ENCODE measurements at places on chromosomes 1 and 21.

GRCh38 chr1:37089750-37090149 lies 55.4 kb upstream of the GRIK3 start:
- DNase-seq, result no peak

- peak; percentile 6 for DNase-seq
Measured at GRCh38 chr1:202964791-202965410, 2.2 kb downstream of the CYB5R1 start.

DNA sequence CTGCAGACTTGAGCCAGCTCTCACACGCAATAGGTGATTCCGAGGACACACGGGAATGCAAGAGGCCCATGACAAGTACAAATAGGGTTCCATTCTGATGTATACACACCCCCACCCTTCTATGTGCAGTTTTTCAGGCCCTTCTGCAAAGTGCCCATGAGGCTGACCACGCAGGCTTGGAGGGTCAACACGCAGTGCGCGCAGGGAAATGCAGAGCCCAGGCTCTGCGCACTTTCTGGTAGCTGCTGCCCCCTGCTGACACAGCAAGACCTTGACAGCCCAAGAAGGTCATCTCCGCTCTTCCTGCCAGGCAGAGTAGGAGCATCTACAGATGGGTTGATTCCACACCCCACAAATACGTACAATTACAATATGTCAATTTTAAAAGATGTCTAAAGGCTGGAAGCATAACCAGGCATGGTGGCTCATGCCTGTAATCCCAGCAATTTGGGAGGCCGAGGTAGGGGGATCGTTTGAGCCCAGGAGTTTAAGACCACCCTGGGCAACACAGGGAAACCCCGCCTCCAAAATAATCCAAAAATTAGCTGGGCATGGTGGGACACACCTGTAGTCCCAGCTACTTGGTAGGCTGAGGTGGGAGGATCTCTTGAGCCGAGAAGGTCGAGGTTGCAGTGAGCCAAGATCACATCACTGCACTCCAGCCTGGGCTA lies 18.5 kb downstream of the SH3BP5L start:
- DNase-seq, result peak; percentile 46

DNA sequence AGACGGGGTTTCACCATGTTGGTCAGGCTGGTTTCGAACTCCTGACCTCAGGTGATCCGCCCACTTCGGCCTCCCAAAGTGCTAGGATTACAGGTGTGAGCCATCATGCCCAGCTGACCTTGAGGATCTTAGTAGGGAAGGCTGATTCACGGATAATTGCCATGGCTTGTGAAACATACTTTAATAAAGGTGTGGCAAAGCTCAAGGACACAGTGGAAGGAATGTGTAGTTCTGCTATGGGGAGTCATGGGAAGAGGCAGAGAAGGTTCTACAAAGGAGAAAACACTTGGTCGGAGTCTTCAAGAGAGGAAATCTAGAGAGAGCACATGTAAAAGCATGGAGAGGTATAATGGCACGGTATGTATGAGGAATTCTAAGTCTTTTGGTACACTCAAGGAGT lies 12.7 kb upstream of the PTCH2 start:
- no peak for DNase-seq

DNA sequence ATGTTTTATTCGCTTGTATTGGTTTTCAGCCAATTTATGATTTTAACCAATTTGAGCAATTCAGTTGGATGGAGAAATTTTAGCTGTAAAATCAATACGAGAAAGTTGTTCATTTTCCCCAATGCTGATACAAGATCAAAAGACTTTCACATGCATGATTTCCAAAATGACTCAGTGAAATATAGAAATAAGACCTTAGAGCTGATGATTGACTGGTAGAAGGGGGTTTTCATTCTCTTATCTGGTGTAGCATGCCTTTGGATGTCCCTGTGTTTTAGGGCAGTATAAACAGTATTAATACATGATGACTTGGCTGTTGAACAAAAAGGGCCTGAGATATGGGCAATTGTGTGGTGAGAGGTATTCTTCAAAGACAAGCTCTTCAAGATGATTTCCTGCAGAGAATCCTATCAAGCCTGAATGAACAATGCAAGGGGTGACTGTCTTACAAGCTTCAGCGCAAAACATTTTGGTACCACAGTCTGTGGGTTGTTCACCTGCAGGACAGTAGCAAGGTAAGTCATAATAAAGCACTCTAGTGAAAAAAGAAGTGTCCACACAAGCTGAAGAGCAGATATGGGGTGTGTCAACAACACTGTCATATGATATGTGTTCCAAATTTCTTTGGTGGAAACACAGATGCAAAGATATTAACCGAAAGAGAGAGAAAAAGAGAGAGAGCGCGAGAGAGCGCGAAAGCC lies 156.2 kb downstream of the TNFSF18 start:
- no peak for DNase-seq

DNA sequence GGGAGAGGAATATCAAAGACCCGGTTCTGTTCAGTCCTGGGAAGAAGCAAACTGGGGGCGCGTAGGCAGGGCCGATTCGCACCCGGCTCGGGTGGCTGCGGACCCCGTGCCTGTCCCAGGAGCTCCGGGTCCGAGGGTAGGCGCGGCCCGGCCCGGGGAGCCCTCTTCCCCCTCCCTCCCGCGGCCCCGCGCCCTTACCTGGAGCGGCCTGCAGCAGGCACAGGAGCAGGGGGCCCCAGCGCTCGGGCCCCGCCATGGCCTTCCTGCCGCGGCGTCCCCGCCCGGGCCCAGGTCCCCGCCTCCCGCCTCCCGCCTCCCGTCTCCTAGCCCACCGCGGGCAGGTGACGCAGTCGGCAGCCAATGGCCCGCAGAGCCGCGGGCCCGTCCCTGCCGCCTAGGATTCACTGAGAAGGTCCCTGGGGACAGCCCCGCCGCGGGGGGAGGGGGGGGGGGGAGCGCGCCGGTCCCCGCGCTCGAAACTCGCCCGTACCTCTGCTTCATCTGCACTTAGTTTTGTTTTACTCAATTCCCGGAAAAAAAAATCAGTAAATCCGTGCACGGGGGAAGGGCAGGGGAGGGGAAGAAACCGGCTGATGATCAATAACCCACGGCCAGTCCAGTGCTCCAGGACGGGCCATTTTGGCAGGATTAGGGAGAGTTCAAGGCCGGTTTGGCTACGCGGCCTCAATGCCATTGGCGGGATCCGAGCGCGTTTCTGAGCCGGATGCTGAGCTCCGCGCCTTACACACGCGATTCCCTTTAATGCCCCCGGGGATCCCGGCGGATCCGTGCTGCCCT lies at the start of gene IFNLR1:
IFNLR1 (minus strand) TSS at position 297 of the 798 bp plus-strand sequence; CDS start at position 256, 41 bp downstream.
- DNase-seq, result no peak

DNA sequence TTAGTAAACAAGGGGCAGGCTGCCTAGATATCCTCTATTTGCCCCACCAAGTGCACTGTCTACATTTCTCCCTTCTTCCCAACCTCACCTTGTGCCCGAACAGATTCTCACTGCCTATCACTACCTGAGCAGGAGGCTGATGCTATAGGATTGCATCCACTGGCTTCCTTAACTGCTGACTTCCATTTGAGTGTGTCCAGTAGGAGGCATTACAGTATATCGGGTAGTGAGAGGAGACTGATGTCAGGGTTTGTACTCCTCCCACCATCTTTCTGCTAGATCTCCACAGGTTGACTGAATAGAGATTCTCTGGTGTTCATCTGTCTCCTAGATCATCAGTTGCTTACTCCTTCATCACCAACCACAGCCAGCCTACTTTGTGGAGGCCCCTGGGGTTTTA lies 796.3 kb downstream of the LRRIQ3 start:
- DNase-seq, result no peak

DNA sequence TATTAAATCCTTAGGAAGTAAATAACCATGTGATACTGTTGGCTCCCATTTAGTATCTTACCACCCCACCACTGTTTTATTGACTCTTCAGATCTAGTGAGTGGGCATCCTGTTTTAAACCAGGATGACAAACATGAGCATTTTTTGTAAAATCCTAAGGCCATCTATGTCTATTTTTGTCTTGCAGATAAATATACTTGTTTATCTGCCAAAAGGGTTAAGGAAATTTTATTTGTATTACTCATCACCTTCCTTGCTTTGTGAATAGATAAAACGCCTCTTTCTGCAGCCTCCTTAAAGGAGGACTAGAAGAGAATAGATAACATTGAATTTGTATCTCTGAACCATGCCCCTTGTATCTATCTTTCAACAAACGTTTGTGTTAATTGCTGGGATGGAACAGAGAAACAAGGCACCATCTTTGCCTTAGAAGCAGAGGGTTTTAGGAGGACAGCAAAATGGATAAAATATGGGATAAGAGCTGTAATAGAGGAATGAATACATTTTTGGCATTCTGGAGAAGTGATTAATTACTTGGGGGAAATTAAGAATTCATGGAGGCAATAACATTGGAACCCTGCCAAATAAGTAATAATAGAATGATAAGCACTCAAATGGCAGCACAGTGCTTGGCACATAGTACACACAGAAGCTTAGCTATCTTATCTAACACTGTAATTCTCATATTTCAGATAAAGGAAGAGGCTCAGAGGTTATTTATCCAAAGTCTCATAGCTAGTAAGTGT lies 14.7 kb downstream of the YTHDF2 start:
- DNase-seq, result peak; percentile 79

DNA sequence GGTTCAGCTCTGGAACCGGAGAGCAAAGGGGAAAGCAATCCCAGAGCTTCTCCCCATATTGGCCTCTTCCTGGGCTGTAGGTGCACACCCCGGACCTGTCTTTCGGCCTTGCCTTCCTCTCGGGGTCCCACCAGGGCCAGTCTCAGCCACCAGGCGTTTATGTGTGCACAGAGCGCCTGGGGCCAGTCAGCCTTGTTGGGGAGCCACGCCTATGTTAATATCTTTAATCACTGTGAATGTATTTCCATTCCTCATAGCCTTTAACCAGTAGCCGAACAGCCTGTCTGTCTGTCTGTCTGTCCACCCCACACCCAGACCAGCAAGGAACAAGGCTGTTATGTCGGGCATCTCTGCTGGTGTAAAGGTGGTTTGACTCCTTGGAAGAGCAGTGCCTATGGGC lies 18.8 kb downstream of the KCNC4 start:
- no peak for DNase-seq

DNA sequence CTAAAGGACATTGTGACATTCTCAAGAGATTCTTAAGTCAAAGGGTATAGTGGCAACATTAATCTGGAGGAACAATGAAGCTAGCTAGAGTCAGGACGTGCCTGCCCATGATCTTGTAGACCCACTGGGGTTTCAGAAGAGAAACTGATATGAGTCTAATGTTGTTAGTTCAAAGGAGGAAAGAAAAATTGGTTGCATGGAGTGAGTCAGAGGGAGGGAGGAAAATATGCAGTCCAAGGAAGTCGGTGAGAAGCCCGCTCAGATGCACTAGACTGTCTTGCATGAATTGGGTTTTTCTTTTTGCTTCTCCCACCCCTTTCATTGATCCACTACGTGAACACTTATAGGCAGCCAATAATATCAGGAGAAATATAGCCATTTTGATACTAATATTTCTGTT lies 53.8 kb upstream of the SYT14 start:
- DNase-seq, result no peak

DNA sequence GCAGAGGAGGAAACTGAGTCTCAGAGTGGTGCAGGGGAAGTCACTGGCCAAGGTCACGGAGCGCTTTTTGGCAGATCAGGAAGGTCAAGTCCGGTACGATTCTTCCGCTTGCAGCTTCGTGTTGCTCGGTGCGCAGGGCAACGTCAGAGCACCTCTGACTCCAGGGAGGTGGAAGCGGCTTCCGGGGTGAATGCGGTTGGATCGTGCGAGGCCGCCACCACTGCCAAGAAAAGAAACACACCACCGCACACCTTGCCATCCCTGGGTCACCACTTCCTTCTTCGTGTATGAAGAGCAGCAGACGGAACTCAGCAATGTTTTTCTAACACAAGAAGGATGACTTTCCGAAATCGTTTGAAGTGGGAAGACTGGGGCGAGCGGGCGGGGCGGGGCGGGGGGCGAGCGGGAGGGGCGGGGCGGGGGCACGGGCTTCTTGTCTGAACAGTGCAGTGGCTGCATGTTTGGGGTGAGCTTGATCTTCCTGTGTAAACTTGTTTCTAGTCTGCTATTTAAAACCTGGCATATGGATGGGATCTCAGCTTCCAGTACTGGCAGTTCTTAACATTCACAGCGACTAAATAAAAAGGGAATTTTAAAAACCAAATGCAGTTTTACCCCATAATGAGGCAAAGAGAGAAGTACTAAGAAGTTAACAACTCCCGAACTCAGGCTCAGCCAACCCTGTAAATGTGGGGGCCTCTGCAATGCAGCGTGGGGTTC lies 300.0 kb downstream of the RRAGC start:
- no peak for DNase-seq

DNA sequence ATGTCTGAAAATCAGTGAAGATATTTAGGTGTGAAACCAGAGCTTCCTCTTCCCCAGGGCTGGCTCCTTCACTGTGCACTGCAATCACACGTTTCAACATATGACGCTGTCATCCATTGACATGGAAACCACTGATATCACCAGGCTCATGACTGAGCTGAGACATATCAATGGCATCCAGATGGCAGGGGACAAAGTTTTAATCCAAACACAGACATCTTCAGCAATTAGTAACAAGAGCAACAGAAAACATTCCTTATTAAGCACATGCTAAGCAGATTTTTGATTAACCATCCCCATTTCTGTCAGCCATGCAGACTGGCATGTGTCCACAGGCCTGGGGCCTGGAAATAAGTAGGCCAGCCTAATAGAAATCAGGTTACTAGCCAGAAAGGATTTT lies 108.0 kb upstream of the ADAR start:
- no peak for DNase-seq

GRCh38 chr1:173042806-173043205 lies 7.9 kb downstream of the TNFSF18 start:
- no peak for DNase-seq

DNA sequence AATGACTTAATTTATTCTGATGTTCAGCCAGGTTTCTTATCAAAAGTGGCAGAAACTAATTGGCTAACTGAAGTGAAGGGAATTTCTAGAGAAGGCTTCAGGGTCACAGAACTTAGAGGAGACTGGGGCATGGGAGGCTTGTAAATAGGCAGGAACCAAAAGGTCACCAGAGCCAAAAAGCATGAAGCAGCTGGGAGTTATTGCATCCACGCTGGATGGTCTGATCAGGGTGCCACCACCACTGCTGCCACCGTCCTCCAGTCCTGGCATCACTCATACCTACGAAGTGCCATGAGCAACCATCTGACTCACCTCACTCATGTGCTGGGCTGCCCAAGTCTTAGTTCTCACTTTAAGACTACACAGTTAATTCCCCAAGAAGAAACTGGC lies 82.5 kb upstream of the DPH5 start:
- DNase-seq, result no peak

DNA sequence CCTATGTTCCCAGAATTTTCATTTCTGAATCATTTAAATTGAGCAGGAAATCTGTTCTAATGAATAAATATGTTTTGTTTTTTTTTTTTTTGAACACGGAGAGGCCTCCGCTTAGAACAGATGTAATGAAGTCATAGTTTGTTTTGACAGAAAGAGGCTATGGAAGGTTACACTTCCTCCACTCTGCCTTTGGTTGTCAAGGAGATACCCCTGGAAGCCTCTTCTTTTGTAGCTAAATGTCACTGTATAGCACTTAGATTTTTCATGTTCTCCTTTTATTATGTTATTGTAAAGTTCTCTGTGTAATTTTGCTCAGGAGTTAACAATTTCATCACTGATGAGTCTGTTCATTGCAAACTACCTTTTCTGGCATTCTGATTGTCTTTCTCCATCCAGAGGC lies 22.7 kb upstream of the GNG12 start:
- DNase-seq, result peak; percentile 64
